ENCODE measurements at places on chromosomes 7 and 10.

GRCh38 chr10:19826712-19827111 is 10.5 kb downstream of the PLXDC2 start:
- peak; percentile 89 for DNase-seq

DNA sequence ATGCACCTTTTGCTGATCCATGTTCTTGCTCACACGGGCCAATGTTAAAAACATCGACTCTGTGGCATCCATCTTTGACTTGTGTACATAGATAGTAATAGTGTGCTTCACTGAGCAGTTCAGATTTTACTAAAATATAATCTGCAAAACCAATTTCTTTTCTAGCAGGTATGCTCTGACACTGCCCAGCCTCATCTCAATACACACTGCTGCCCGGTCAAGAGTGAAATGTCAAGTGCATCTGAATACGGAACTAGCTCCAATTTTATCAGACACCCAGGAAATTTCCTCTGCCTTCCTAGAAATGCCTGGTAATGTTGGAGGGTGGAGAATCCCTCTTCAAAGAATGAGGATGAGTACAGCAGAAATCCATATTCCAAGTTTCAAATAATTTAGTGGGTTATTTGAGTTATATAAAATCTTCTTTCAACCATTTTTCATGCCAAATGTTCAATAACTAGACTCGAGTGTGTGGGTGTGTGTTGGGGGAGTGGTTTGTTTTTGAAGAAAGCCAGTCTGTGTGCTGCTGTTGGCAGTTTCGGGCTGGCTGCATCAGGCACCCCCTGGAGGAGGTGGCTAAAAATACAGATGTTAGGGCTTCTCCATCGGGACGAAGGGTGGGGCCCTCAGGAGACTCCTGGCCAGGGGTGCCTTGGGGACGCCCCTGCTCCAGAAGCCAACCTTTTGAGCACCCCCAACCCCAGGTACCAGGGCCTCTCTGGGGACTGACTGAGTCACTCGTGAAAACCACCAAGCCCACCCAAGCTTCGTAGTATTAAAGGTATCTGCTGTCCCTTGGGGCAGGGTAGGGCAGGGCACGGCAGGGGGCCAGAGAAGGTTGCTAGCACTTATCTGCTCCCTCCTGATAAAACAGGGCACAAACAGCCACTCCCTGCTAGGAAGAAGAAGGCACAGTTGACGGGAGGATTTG is 15.4 kb downstream of the CTBP2 start:
- peak; percentile 30 for DNase-seq

DNA sequence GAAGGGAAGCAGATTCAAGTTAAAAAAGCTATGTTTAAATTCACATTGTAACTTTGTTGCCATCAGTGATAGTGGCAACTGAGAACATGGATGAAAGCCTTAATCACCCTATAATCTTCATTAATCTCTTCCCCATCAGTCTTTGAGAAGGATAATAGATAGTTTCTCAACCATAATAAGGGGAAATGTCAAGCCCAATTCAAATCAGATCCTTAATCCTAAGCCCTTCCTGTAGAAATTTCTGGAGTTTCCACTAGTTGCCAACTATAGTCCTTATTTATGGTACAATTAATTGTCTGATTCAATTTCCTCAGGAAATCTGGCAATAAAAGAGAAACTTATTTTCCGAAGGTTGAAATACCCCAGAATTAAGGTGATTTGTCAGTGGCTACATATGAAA is 431.8 kb downstream of the ZWINT start:
- no peak for DNase-seq

DNA sequence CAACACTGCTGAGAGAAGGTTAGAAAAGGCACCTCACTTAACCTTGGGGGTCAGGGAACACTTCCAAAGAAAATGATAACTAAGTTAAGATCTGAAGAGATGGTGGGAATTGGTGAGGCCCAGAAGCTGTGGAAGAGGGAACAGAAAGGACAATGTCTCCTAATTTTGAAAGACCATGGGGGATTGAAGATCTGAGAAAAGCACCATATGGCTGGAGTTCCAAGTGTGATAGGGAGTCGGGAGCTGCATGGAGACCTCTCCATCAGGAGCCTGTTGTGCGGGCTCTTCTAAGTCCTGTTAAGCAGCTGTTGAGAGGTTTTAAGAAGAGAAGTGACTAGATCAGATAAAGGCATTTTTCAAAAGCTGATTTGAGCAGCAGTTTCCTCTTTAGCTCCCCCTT is 254.3 kb downstream of the CDK14 start:
- no peak for DNase-seq

DNA sequence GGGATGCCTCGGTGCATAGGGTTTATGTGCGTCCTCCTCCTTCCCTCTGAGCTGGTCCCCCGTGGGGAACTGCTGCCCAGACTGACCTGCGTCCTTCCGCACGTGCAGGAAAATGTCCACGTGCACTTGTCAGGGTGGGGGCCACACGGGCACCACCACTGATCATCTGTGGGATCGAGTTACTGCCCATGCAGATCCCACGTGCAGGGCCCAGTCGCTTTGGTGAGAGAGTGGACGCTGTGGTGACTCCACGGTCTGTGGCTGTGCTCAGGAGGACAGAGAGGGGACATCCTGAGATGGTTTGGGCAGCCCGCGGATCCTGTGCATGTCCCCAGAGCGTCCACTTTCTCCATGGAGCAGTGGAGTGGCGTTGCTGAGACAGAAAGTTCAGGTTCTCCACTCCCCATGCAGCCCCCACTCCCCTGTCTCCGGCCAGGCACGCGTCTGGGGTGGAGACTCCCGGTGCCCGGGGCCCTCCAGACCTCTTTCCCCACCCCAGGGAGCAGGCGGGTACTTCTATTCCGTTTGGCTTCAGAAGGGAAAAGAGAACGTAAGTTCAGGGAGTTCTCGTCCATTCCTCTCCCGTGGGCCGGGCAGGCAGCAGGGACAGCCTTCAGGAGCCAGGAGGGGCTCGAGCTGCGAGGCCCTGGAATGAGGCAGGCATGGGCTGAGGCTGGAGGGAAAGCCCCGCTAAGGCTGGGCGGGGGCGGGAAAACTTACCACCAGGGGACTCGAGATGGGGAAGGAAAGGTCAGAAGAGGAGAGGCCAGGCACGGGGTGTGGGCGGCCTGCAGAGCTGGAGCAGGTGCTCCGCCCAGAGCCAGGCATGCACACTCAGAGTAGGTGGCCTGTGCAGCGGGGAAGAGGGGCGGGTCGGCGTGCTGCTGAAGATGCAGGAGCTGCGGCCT is 59.9 kb downstream of the EGFR start:
- DNase-seq = no peak

GRCh38 chr10:87952612-87953011 is 89.2 kb downstream of the PTEN start:
- DNase-seq = no peak

DNA sequence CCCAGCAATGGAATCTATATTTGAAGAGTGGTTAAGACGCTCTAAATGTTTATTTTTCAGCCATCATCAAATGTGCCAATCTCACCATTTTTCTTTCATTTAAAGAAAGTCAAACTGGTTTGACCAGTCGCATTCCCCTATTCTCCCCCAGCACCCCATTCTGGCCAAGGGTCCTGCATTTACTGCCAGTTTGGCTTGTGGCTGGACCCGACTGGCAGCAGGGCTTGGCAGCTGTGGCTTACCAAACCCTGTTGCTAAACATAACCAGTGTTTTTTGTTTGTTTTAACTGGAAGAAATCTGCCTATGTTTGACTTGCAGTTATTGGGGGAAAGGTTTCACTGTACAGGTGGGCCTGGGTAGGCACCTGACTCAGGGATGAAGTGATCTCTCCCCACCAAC is 116.3 kb downstream of the CYP26A1 start:
- DNase-seq = no peak

DNA sequence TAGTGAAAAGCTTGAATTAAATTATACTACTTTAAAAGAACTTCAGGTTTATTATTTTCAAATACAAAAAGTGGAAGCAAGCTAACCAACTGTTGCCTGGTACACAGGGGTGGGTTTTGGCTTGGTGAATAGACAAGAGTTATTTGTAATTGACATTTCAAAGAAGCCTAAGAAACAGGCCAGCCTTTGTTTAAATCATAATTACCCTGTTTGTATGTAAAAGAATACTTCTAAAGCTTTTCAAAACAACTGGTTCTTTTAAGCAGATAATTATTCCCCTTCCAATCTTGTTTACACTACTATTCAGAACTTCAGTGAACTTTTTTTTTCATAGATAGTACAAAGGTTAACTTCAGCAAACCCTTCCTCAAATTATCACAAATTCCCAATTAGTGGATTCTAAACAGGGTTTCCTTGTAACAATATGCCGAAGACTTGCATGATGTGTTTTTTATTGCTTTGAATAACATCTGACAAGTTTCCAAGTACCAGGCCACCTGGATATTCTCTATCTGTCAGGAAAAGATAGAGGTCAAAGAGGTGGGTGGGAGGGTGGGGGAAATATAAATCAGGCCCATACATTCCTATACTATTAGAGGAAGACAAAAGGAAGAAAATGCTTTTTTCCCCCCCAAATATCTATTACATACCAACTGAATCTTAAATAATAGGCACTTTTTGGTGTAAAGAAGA is 20.4 kb downstream of the SSMEM1 start:
- no peak for DNase-seq

DNA sequence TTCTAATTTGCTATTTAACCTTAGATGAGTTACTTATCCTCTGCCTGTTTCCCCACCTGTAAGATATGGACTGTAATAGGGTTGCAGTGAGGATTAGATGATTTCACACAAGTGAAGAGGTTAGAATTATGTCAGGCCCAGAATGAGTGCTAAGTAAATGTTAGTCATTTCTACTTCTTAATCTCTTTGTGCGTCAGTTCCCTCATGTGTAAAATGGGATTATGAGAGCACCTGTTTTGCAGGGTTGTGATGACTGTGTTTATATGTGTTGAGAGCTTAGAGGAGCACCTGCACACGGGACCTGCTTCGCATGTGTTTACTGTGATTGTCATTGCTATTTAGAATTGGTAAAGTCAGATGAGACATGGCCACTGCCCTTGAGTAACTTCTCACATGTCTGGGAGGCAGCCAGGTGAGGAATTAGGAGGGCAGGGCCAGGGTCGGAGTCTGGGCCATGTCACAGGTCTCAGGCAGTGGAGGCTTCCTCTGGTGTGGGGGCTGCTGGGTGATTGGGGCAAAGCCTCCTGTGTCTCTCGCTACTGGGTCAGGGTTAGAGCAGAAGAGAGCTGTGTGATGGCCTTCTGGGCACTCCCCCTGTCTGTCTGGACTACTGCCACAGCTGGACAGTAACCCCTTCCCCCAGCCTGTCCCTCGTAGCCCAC is 106.7 kb downstream of the WDFY4 start:
- DNase-seq = no peak

- no peak for DNase-seq
These were observed 6.0 kb downstream of the WDR37 start for GRCh38 chr10:1061930-1062774.

DNA sequence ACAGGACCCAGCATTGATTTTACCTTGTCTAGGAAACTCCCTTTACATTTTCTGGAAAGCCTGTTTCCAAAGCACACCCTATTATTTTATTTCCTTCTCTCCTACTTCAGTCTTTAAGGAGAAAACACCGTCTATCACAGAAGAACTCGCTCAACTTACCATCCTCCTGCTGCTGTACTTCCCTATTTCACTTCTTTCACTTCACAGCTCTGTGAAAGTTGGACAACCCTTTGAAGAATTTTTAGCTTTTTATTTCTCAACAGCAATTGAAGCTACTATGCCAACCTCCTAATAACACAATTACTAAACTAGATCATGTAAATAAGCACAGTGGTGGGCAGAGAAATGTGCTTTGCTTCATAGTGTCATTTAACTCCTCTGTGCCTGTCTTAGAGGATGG is 166.5 kb downstream of the TFEC start:
- peak; percentile 79 for DNase-seq

DNA sequence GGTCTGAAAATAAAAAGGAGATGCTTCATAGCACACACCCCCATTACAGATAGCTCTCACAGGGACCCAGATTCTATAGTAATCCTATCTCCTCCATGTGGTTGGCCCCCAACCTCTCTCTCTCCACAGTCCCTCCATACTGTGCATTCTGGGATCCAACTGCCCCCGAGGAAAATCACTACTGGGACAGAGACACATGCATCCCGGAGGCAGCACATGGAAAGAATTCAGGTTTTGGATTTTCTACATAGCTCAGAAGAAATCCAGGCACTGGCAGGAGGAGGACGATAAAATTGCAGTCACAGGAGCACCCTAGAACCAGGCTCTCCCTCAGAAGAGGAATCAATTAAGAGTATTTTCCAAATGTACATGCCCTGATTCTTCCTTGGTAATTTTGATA is 239.5 kb downstream of the ELMO1 start:
- no peak for DNase-seq

- no peak for DNase-seq
These were observed 34.4 kb downstream of the BCAP29 start for GRCh38 chr7:107614425-107614824.
